ENCODE measurements at places on chromosomes 11 and 22.

DNA sequence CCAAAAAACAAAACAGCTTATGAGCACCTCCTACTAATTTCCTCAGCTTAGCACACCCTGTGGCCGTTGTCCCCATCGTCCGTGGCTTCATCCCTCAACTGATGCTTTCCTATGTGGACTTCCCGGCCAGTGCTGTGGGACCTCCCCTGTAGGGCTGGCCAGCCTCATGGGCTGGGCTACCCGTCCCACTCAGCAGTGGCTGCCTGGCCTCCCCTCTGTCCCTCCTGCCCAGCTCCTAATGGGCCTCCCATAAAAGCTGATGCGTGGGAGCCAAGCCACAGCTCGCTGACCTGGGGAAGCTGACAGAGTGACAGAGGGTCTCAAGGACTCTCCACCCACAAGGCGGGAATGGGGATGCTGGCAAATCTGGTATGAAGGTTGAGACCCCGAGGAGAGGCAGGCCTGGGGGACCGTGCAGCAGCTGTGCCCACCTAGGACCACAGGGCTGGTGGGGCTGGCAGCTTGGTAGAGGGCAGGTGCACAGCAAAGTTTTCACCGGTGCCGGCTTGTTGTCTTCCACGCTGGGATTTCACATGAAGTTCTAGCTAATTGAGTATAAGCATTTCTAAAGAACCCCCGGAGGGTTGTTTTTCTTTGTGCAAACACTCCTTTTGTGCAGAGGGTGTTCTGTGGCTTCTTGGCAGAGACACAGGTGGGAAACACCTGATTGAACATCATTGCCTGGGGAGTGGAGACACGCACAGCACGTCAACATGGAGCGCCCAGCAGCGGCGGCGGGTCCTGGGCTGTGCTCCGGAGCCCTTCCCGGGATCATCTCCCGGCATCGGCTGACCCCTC, 23.2 kb downstream of the TBX1 start:
- no peak for DNase-seq

DNA sequence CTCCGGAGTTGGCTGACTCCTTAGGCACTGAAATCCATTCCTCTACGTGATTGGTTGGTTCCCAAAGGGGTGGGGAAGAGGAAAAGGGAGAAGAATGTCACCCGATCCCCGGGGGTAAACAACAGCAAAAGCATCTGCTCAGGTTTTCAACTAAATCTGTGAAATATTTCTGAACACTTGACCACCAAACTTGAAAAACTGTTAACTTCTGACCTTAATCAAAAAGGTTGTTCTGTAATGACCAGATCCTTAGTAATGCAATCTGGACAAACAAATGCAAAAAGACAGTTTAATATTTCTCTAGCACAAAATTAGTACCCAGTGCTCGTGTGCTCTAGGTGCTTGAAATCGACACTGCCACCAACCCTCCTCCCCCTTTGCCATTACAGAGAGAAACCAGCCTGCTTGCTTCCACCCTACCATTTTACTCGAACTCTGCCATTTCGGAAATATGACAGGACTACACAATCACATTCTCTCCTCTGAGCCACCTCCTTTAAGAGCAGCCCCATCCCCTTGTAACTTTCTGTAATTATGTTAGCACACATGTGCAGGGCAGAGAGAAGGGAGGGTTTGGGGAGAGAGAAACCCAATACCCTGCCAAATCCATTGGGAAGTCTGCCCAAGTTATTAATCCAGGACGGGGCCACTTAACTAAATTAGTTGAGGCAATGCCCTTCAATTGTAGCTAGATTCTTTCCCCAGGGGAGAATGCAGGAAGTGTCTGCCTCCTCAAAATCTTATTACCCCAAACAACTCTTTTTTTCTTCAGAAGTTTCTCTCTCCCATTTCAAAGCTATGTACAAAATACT, 113.8 kb downstream of the RBFOX2 start:
- peak; percentile 72 for DNase-seq

DNA sequence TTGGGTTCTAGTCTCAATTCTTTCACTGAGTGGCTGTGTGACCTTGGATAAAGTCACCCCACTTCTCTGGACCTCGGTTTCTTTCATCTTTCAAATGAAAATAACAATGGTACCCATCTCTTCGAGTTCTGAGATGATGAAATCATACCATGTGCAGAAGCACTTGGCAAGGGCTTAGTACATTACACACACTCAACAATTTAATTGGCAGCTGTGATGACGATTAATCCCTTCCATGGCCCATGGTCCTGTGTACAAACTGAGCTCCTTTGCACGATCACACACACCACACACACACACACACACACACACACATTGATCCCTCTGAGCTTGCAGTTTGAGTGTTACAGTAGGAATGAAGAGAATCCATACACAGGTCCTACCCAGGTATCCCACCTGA, 103.4 kb upstream of the ASPHD2 start:
- no peak for DNase-seq

DNA sequence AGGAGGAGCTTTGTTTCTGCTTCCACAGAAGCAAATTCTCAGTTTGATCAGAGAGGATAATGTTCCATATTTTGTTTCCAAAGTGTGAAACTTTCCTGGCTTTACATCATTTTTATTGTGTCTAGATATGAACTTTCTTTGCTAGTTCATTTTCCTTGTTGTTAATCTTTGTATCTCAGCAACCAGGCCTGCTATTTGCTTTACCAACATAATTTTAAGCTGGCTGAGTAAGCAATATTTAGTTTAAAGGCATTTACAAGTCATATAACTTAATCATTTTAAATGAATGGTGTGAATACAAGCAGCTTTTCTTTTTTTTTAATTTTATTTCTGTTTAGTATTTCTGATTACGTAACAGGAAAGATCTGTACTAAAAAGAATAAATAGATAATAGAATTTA, 15.2 kb downstream of the NUCB2 start:
- no peak for DNase-seq

- DNase-seq, result no peak
These were observed 114.0 kb upstream of the CCDC179 start for GRCh38 chr11:22974251-22974650.

- no peak for DNase-seq
These were observed 31.1 kb downstream of the OR6Q1 start for GRCh38 chr11:58061813-58062212.

- no peak for DNase-seq
These were observed 72.6 kb downstream of the NCAPD3 start for GRCh38 chr11:134151083-134151747.

DNA sequence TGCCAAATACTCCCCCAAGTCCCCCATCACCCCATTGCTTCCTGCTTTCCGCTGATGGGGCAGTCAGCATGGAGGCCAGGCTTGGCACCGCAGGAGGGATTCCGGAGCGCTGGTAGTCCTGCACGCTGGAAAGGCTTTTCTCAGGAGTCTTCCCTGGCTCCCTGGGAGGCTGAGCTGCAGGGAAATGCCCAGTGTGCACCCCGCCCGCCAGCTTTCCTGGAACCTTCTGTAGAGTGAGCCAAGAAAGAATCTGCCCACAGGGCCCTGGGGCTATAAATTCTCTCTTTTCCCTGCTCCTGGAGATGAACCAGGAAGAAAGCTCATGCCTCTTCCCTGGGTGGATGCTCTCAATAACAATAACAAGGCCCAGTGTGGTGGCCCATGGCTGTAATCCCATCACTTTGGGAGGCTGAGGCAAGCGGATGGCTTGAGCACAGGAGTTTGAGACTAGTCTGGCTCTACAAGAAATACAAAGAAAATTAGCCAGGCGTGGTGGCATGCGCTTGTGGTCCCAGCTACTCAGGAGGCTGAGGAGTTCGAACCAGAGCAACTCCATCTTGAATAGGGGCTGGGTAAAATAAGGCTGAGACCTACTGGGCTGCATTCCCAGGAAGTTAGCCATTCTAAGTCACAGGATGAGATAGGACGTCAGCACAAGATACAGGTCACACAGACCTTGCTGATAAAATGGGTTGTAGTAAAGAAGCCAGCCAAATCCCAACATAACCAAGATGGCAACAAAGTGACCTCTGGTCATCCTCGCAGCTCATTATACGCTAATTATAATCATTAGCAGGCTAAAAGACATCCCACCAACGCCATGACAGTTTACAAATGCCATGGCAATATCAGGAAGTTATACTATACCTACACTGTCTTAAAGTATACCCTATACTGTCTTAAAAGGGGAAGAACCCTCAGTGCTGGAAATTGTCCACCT, 46.4 kb upstream of the FTH1 start:
- no peak for DNase-seq

- DNase-seq, result no peak
These were observed 24.2 kb downstream of the NECTIN1 start for GRCh38 chr11:119704849-119705248.

Measured in right kidney (tissue), 9 donors.